Pulmonary artery endothelial cell (primary cell): ENCODE measurements at places on chromosomes 2 and 18. TPM values are rescaled to one million over a fixed set of nuclear protein-coding genes. Genes with fewer than 3 reads are reported as not detected.

Gene AMER3
- not detected in 2 replicates for total RNA-seq

Gene PPM1G
- total RNA-seq = 174 and 225 TPM in 2 replicates

Gene IMMT
- 67.0 and 68.9 TPM in 2 replicates for total RNA-seq

Gene NAT8
- total RNA-seq = not detected in 2 replicates
